ENCODE measurements at places on chromosomes 3 and 15.

- DNase-seq = no peak
Measured at GRCh38 chr3:178174201-178174915, 361.9 kb upstream of the KCNMB2 start.

DNA sequence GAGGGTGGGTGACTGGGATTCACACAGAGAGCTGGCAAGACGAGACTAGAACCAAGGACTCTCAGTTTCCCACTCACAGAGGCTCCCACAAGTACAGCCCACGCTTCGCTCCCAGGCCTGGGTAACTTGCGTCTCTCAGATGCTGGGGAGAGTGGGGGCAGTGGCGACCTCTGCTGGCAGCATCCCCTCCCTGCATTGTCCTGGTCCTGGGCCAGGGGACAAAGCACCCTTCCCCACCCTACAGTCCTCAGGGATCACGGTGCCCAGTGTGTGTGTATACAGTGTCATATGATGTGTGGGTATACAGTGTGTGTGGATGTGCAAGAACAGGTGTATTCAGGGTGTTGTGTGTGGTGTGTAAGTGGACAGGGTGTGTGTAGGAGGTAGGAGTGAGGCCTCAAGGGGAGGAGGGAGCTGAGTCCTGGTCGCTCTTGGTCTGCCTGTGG, 12.8 kb downstream of the VILL start:
- peak; percentile 55 for DNase-seq

GRCh38 chr3:149120051-149120972, 9.1 kb upstream of the HPS3 start:
- peak; percentile 9 for DNase-seq

DNA sequence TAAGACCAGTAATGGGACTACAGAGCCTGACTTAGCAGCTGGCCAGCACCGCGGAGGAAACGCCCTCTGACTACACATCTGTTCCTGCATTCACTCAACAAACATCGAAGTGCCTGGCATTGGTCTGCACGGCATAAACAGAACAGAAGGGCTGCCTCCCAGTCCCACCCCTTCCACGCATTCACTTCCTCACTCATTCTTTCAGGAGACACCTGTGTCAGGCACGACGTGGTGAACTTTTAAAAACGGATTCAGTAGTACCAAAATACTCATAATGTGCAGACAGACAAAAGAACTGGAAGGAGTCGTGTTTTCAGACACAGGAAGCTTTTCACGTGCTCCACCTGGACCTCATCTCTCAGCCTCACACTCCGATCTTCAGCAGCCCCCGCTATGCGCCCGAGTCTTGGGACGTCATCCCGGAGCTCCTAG, 123.3 kb downstream of the XXYLT1 start:
- no peak for DNase-seq

GRCh38 chr3:133949438-133949837, 53.8 kb upstream of the RAB6B start:
- DNase-seq = no peak

DNA sequence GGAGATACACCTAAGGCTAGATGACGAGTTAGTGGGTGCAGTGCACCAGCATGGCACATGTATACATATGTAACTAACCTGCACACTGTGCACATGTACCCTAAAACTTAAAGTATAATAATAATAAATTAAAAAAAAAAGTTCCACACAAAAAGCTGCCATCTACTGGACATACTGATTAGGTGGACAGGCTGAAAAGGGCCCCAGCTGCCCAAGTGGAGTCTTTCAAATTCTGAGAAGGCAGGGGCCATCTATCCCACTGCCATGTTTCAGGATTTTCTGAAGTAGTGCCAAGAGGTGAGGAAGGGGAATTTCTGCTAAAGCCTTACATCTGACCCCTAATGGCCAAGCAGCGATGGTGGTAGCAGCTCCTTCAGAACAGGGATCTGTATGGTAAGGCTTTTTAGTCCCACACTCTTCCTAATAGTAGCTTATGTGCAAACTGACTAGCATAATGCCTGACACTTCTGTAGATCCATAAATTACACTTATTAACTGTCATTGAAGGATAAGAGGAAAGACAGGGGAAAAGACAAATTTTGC, 7.7 kb downstream of the FSTL1 start:
- DNase-seq = no peak

DNA sequence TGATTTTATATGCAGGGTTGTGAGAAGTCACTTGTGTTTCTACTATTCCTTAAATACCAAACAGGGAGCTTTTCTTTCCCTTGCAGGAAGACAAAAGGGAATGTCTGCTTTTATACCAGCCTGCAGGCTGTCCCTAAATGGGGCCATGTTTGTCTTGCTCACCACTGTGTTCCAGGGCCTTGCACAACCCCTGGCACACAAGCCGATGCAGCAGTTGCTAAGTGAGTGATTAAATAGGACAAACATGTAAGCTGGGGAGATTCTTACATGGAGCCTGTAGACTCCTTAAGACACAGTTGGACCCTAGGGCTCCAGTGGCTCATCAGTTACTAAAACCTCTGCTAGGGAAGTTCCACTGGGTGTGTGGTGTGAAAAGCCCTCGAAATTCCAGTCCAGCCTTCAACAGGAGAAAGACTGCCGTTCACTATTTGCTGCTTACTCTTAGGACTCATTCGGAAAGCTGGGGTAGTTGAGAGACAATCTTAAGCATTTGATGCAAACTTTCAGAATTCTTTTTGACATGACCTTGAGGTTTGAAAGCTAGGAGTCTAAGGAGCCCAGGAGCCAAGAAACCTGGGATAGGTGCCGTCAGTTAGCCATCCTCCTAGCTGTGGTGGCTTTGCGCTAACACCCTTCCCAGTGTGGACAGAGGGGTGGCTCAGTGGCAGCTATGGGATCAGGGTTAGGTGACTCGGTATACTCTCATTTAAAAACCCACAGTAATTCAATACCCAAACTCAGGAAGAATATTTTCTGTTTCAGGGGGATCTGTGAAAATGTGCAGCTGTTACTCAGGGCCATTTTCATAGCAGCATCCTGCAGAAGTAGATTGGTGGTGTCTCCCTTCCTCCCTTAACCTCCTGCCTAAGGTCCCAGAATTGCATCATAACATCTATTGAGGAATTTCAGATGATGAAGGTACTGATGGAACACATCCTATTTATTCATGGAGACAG, 39.1 kb downstream of the SYNM start:
- DNase-seq = no peak

DNA sequence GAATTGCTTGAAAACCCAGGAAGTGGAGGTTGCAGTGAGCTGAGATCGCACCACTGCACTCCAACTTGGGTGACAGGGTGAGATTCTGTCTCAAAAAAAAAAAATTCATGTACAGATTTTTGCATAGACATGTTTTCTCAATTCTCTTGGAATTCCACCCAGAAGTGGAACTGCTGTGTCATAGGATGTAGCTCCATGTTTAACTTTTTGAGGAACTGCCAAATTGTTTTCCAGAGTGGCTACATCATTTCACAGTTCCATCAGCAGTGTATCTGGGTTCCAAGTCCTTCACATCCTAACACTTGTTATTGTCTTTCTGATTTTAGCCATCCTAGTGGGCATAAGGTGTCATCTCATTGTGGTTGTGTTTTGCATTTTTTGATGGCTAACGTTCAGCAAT, 9.9 kb downstream of the CAPN7 start:
- DNase-seq = no peak

- no peak for DNase-seq
Measured at GRCh38 chr3:80035021-80035420, 267.2 kb upstream of the ROBO1 start.

DNA sequence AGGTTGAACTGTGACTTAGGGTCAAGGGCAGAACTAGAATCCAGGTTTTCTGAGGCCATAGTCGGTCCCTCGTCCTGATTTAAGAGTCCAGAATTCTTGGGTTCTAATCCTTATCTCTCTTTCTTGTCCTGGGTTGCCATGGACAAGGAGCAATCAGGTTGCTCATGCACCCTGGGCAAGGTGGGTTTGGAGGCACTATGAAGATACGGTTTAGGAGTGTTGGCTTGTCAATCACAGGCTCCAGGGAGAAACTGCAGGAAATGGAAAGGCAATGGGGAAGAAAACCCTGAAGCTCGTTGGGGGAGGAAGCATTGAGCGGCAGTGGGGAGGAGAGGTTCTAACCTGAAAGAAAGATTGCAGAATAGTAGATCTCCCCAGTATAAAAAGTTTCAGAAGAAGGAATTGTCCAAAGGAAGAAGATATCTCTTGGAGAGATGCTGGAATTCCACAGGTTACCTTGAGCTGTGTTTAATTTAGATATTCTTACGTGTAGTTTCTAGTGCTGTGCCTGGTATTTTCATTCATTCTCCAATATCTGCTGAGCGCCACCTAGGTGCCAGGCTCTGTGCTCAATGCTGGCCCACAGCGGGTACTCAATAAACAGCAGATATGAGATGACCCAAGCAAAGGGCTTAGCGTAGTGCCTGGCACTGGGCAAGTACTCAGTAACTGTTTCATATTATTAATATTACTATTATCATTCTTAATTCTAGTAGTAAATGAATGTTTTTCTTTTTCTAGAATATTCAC, 2.0 kb downstream of the ACAN start:
- DNase-seq = no peak

DNA sequence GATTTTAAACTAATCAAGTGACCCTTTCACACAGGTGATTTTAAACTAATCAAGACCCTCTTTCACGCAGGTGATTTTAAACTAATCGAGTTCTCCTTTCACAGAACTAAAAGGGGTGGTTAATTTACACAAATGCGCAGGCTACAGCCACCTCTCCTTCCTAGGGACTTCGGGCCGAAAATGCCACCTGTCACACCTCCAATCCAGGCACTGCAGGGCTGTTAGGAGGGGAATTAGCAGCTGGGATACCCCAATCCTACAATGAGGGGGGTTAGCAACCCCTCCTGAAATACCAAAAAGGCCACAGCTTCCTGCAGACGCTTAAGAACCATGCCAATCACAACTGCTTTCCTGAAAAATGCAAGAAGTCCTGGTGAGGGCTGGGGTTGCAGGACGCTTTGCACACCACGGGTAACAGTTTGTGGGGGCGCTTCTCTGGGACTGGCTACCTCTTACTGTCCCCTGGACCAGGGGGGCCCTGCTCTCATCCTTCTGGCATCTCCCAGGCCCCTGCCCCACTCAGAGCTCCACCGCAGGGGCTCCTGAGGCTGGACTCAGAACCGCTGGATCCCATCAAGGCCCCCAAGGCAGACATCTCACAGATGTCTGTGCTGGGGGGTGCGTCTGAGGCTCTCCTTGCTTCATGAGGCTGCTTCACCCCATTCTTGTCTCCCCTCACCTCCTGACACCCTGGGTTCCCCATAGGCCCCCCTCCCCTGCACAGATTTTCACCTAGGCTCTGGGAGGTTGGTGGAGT, 145.9 kb downstream of the OR4M2 start:
- DNase-seq = no peak

- no peak for DNase-seq
Measured at GRCh38 chr15:73991260-73991659, 835 bp downstream of the STOML1 start.

All from NCI-H526 (cell line).